ENCODE measurements at places on chromosomes 2 and 18.

GRCh38 chr2:68272246-68272994 is 20.1 kb upstream of the PPP3R1 start:
- no peak for DNase-seq

DNA sequence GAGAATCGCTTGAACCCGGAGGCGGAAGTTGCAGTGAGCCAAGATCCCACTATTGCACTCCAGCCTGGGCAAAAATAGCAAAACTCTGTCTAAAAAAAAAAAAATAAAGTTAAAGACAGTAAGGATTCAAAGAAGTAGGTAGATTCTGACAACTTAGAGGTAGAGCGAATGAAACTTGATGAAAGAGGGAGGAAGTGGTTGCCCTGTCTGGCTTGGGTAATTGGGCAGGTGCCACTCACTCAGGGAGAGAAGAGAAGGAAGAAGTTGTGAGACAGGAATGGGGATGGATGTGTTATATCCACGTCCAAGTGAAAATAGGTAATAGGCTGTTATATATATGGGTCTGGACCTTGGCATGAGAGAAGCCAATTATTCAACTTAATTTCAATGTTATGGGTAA is 26.3 kb downstream of the NDC80 start:
- DNase-seq = no peak

DNA sequence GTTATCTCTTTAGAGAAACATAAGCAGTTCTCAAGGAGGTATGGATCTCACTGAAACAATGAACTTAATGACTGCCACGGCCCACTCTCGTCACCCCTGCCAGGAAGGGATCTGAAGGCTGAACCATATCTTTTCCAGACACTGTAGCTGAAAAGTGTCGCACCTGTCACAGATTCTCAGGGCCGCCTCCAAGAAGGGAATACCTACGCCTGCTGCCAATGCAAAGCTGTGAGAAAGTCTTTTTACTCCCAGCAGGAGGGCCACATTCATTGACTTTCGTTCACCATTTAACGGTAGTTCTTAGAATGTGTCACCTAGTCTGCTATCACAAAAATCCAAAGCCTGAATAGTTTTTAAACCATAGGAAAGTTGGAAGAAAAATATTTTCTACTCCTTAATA is 66.7 kb upstream of the SH3BP4 start:
- no peak for DNase-seq

GRCh38 chr2:170716851-170717598 is 1.9 kb downstream of the SP5 start:
- peak; percentile 88 for DNase-seq

- no peak for DNase-seq
Observed at GRCh38 chr2:47155091-47155876, at the start of gene STPG4. Gene STPG4 (minus strand): TSS chr2:47155308. CDS start chr2:47155251, 57 bp downstream.

GRCh38 chr2:2950403-2950952 is 427.1 kb downstream of the EIPR1 start:
- no peak for DNase-seq

DNA sequence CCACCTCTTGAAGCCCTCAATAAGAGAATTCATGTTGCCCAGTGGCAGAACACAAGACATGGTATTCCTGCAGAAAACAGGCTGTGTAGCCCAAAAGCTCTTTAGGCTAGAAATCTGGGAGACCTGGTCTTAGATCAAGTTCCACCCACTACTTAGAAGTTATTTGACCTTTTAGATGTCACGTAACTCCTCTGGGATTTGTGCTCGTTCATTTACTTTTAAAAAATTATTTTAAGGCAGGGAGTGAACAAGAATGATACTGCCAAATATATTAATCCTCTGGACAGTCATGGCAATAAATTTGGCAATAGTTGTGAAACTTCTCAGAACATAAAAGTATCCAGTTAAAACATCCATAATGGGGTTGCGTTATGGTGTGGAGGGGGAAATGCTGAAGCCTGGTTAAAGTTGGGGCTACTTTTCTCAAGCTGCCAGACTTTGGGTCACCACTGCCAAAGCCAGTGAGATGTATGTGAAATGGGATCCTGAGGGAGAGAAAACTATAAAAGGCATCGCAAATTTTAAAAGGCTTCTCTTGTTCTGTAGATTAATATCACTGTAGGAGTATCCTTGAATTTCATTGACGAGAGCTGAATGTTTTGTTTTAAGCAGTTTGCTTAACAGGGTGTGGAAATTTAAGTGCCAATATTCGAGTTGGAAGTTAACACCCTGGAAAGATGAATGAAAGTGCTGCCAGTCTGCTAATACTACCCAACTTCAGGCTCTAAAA is 15.8 kb downstream of the DAPL1 start:
- no peak for DNase-seq

DNA sequence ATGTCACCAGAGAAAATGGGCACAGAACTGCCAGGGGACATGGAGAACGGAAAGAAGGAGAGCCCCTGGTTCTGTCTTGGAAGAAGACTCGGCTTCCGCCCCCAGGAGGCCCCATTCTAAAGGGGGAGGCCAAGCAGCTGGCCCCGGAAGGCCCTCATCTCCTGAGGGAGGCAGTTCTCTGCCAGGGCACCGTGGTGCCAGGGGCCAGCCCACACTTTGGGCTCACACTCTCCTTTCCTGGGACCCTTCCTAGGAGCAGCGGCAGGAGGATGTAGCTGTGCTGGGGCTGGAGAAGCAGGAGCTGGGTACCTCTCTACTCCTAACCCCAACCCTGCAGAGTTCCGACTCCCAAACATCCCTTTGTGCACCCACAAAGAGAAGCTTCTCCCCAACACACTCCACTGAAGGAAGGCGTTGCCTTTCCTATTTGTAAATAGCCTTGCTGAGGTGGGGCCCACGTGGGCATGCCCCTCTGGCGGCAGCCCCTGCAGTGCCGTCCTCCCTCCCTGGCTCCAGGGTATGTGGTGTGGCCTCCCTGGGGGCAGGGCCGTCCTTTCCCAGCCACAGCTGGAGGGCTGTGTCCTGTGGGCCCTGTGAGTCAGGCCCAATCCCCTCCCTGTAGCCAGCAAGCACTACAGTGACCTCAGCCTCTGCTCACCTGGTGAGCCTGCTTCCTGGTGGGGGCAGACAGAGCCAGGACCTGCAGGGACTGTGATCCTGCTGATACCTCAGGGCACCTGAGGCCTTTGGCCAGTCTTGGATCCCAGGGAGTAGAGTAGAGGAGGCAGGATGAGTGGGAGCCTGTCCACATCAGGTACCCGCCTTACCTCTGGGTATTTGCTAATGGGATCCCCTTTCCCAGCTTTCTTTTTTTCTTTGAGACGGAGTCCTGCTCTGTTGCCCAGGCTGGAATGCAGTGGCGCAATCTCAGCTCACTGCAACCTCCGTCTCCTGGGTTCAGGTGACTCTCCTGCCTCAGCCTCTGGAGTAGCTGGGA is 26.6 kb downstream of the ZFP36L2 start:
- DNase-seq = peak; percentile 72

DNA sequence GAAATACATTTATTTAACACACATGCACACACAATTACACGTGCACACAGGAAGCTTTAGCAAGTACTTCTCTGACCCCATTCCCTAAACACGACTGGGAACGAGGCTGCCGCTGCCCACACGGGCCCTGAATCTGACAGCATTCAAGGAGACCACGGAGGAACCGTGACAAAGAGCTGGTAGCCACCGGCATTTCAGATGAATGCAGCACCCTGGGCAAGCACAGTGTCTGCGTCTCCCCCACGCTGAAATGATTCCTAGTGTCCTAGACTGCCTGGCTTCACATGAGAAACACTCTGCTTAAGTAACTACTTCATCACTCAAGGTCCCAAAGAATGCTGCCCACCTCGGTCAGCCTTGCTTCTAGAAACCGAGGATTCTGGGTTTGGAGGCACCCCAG is 95.0 kb downstream of the HDAC4 start:
- no peak for DNase-seq

- DNase-seq = no peak
Observed at GRCh38 chr2:15547115-15547876, 13.8 kb downstream of the NBAS start.

- DNase-seq = peak; percentile 25
Observed at GRCh38 chr2:188765522-188766470, 208.4 kb upstream of the COL3A1 start.

DNA sequence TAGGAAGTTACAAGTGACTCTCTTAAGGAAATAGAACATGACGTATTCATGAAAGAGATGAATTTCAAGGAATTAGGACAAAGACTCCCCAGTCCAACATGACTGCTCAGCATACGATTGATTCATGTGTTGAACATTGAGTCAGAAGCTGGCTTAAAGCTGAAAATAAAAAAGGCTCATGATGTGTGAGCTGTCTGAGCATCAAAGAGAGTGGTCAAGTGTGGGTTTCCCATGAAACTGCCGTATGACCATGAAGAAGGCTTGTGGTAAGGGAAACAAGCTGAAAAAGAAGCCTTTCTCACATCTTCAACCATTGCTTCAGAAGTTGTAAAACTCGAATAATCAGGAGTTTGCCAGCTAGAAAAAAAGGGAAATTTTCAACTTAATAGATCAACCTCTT is 201.9 kb upstream of the APCDD1 start:
- DNase-seq = no peak

GRCh38 chr2:96359866-96360265 is 24.3 kb downstream of the NCAPH start:
- DNase-seq = no peak

GRCh38 chr2:138632066-138632620 is 130.6 kb downstream of the SPOPL start:
- DNase-seq = no peak

DNA sequence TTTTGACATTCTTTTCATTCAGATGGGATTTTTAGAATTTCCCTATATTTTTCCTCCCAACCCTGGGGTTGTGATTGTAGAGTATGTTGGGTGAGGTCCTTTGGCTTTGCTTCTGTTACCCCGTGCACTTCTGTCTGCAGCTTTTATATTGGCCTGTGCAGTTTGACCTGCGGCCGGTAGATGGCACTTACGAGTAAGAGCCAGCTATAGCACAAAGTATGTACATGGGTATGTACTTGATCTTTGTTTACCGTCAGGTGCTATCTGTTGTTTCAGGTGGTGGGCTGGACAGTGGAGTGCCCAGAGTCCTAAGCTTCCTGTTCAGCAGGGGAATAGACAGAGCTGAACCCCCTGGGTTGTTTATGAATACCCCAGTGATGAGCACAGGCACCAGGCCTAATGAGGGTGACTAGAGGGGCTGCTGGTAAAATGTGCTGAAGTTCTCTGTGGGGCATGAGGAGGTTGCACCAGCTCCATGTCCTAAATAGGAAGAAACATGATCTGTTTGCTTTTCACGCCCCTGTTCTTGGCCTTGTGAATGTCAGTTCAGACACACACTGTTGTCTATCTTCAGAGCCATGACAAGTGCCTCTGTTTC is 58.9 kb upstream of the THUMPD2 start:
- DNase-seq = peak; percentile 48

- DNase-seq = no peak
Observed at GRCh38 chr2:32119161-32119560, 46.5 kb upstream of the SLC30A6 start.

DNA sequence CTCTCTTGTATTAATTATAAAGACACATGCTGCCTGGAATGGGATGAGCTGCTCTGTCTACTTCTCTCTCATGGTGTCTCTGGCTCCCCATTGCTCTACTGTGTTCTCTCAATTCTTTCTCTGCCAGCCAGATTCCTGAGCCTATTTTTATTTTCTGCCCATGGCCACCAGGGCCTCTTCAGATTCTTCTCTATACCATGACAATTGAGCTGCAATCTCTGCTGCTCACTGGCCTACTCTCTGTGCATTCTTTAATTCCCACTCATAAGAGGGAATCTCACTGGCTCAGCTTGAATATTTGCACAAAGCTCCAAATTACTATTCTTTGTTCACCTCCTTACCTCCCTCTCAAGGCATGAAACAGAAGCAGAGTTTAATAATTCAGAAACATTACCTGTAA is 161.4 kb upstream of the GULP1 start:
- DNase-seq = no peak

- no peak for DNase-seq
Observed at GRCh38 chr2:201191132-201191875, 8.4 kb downstream of the CASP10 start.

GRCh38 chr2:143255899-143256298 is 126.7 kb downstream of the ARHGAP15 start:
- no peak for DNase-seq

DNA sequence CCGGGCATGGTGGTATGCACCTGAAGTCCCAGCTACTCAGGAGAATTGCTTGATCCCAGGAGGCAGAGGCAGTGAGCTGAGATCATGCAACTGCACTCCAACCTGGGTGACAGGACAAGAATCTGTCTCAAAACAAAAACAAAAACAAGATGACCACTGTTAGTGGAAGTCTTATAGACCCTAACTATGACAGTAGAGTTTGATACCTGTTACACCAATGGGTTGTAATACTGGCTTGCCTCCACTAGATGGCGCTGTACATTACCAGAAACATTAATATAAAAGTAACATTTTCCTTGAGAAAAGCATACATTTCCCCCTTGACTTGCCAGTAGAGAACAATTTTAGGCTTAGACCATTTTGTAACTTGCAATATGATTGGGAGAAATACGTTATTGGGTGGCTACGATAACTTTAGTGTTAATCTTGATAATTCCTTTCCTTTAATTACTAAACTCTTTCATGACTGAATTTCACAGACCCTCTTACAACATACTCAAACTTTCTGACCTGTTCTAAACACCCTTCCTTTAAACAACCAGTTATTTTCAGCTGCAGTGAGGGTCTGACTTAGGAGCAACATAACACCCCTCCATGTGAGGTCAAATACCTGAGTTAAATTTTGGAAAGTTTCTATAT is 19.5 kb downstream of the SLC25A52 start:
- peak; percentile 46 for DNase-seq

DNA sequence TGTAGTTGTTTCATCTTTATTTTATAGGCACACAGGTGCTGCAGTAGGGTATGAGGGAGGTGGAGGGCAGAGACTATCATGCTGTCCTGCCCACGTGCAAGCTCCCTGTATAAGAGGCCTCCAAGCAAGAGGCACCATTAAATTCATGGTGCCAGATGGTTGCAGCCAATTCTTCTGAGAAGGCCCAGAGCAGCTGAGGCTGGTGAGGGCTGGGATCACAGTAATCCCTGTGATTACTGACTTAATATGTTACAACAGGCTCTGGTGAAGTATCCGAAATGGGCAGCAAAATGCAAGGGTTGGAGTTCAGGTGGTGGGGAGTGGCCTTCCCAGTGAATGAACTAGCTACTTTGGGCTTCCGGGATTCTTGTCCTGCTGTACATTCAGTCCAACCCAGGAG is 191.9 kb upstream of the SMAD2 start:
- no peak for DNase-seq

DNA sequence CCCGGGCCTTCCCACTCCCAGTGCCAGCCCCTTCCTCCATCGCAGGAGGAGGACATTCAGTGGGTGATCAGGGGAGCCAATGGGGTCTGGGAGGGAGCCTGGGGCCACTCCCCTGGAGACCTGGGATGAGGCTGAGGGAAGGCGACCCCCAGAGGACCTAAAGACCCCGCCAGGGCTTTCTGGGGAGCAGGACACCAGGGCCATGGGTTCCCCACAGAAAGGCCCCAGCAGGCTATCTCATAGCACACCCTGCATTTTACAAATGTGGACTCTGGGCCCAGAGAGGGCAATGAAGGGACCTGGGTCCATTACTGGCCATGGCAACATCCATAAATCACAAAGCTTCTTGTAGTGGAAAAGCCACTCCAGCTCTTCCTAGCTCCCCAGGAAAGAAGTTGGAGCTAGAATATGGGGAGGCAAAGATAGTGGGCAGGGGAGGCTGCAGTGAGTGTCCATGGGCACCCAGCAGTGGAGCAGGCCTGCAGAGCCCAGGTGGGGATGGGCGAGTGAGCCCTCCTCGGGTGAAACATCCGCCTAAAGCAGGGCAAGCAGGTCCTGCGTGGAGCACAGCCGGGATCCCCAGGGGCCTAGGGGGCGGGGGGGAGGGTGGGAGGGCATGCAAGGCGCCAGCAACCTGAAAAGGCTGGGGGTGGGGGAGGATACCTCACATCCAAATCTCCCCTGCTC is 13.8 kb downstream of the CYP26B1 start:
- DNase-seq = no peak

GRCh38 chr18:14999085-14999975 is 251.4 kb downstream of the ANKRD30B start:
- peak; percentile 42 for DNase-seq
